ENCODE measurements at places on chromosomes 5 and 9.

DNA sequence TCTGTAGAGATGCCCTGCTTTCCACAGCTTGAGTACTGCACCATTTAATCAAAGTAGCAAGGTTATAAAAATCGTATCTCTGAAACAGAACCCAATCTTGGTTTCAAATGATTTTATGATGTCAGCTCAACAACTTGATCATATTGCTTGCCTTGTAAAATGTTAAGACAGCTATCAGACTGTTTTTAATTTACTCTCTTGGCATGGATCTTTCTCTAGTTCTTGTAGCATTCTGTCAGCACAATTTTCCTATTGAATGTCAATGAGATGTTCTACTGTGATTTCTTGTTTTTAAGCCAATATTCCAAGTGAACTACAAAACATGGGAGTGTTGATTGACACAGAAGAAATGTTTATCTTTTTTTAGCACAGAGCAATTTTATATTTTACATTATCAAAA is 313.4 kb downstream of the CDH12 start:
- DNase-seq = no peak

DNA sequence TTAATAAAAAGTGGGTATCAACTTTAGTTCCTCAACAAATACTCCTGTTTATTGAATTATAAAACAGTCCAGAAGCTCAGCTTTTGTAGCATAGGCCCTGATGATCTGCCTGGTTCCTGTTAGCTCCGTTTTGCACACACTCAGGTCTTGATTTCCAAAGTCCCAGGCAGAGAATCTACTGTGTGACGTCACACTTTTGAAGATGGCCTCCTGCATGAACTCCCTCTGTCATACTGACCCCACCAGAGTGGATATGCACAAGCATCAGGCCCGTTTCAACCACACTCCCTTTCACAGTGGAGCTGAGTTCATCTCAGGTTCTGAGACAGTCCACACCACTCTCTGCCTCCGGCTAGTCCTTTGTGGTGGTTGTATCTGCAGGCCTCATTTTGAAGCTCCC is 353.1 kb downstream of the PTPRD start:
- no peak for DNase-seq

- DNase-seq = peak; percentile 10
These were observed 1425.4 kb downstream of the FOXD4L5 start for GRCh38 chr9:63859475-63860215.

GRCh38 chr5:33180900-33181299 is 259.9 kb upstream of the TARS1 start:
- DNase-seq = no peak

DNA sequence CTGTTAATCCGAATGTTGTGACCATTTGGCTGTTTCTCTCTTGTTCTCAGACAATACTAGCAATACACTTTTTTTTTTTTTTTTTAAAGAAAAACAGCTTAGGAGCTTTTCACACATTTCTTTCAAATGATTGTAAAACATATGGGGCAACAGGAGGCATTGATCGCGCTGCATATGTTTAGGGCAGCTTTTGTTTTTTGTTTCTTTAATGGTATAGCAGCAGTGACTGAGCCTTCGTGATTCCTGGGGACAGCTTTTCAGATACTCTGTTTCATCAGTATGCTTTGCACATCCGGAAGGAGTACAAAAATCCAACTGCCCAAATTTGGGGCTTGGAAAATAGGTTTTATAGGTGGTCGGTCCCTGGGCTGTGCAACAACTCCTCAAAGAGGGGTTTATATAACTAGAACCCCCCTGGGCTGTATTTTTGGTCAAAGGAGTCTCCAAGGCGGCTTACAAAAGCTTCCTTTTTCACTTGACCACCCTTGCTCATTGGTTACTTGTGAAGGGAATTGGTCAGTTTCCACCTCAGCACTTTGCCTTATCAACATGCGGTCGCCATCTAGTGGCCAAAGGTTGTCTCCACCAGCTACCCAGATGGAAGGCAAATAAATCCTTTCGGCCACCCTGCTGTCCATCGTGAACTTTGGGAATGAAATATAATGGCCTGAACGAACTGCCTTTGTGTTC is 91.8 kb downstream of the PDE6A start:
- peak; percentile 7 for DNase-seq

GRCh38 chr5:135372654-135373381 is 26.2 kb downstream of the MACROH2A1 start:
- no peak for DNase-seq

- no peak for DNase-seq
These were observed 18.1 kb downstream of the C6 start for GRCh38 chr5:41195228-41195627.

- no peak for DNase-seq
These were observed 48.8 kb downstream of the NTNG2 start for GRCh38 chr9:132210472-132211145.

- DNase-seq = no peak
These were observed 87.2 kb upstream of the CDH6 start for GRCh38 chr5:31106278-31106677.

GRCh38 chr5:6080436-6080835 is 297.9 kb downstream of the MED10 start:
- DNase-seq = no peak

GRCh38 chr5:108753331-108753730 is 5.6 kb downstream of the FER start:
- no peak for DNase-seq

DNA sequence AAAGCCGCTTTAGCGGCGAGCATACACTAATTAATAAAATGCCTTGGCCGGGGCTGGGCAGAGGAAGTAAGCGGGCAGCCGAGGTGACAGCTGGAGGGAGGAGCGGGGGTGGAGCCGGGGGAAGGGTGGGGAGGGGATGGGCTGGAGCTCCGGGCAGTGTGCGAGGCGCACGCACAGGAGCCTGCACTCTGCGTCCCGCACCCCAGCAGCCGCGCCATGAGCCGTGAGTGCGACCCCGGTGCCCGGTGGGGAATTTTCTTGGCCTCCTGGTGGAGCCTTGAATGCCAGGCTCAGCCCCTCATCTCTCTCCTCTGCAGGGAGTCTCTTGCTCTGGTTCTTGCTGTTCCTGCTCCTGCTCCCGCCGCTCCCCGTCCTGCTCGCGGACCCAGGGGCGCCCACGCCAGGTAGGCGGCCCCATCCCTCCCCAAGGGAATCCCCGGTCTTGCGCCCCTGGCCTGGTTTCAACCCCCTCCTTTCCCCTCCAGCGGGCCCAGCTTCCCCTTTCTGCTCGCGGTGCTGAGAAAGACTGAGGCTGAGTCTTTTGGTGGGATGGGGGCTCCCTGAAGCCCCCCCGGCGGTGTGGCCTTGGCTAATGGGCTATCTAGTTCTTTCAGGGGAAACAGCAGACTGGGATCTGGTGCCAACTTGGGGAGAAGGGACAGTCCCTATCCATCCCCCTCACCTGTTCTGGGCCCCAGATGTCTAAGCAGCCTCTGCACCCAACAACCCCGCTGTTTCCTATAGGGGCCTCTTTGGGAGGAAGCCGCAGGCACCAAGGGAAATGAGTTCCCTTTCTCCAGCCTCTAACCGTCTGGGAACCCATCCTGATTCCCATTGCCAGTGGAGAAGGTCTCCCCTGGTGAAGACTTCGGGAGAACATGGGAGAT is at the start of gene PTGS1:
TSS of gene PTGS1 (plus strand) at position 156 of the 887 bp plus-strand sequence. CDS start at position 217, 61 bp downstream.
- DNase-seq = no peak

- DNase-seq = no peak
These were observed 74.6 kb downstream of the NDUFAF2 start for GRCh38 chr5:61019642-61020041.

DNA sequence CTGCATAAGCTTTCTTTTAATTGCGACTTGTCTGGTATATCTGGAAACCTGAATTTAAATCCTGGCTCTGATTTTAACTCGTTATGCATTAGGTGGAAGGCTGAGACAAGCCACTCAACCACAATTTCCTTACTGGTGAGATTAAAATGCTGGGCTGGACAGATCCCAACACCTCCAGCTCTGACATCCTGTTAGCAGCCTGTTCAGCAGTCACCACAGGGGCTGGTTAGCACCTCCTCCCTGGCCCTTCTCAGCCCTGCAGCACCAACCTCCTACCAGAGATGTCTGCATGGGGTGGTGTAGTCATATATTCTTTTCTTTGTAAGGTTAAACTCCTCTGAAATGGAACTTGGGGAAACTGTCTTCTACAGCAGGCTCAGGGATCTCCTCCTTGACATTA is 156.5 kb upstream of the NFIL3 start:
- DNase-seq = no peak

DNA sequence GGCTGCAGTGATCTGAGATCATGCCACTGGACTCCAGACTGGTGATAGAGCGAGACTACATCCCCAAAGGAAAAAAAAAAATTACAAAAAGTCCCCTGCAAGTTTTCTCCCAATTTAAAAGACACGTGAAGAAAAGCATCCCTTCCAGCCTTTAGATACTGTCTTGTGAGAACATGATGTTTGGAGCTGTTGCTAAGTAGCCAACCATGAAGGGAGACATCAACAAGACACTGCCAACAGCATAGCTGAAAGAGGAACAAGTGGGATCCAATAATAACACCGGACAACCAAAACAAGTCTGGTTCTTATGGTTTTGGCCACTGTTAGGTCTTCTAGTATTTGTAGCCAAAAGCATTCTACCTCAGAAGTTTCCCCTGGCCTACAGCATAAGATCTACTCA is 118.9 kb upstream of the CCDC180 start:
- no peak for DNase-seq

DNA sequence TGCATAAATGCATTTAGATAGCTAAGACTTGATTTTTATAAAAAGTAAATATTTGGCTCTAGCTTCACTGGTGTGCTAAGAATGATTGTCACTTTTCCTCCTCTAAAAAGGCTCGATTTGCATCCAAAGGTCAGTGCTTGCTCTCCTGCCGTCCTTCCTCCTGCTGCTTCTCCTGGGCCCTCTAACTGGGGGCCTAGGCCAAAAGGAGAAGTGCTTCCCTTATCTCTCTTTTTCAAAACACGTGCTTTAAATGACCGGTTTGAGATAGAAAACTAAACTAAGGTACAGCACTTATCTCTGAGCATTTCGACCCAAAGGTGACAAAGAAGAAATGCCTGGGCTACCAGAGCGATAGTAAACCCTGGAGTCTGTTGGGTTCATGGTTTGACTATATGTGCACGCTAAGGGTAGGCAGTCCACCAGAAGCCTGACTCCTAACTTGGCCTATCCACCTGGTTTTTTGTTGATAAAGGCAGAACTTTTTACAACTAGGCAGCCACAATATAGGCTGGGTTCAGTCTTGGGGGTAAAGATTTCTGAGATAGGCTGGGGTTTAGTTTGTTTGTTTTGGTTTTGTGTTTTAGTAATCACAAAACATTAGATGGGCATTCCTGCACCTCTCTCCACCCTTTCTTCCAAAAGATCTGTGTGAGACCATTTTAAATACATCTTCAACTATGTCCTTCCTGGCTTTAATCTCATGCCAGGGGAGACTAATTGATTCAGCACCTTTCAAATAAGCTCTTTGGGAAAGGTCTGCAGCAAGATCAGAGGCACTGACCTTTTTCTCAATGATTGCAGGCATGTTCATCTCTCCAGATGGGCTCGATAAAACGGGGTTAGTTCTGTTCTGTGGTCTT is 3.8 kb downstream of the NR2F1-AS1 start:
- no peak for DNase-seq

GRCh38 chr5:172142709-172143215 is 45.3 kb downstream of the STK10 start:
- no peak for DNase-seq

DNA sequence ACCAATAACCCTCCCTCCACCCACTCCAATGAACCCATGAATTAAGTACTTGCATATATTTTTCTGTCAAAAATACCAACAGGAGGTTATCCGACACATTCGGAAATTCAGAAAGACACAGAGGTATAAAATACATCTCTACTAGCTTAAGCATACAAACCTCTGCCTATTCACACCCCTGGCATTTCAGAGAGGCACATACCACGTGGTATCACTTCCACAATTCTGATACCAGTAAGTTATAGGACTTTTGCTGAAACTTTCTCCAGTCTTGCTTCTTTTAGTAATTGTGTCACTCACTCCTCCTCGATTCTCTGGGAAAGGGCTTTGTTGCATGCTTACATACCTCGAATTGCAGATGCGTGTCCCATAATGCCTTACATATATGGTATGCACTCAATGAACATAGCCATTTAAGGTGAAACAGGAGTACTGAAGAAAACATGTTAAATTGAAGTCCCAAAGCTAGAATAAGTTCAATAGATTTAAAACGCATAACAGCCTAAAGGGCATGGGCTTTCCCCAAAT is 58.1 kb downstream of the TLE1 start:
- no peak for DNase-seq

- no peak for DNase-seq
These were observed 69.5 kb upstream of the GARNL3 start for GRCh38 chr9:127194881-127195713.

DNA sequence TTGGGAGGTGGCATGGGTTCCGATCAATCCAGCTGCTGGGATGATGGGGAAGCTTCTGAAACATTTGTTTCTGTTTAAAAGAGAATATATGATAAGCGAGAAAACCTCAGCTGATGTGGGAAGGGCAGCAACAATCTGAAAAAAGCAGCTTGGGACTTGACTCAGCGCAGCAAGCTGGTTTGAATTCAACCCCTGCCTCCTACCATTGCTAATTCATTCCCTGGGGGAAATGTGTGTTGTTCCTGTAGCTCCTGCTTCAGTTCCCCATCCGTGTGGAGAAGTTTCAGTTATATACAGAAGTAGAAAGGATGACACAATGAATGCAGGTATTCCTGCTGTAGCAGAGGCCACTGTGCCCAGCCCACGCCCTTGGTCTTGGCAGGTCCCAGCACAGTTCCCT is 145.1 kb downstream of the NXNL2 start:
- no peak for DNase-seq

GRCh38 chr5:93415819-93416218 is 165.2 kb downstream of the NR2F1-AS1 start:
- DNase-seq = no peak
